Stimulated activated CD4-positive, alpha-beta T cell treated with anti-CD3 and anti-CD28 coated beads, Interleukin-4, amount 100 ng/mL, for 24 hours (primary cell): ENCODE measurements at places on chromosomes 5 and 9.

DNA sequence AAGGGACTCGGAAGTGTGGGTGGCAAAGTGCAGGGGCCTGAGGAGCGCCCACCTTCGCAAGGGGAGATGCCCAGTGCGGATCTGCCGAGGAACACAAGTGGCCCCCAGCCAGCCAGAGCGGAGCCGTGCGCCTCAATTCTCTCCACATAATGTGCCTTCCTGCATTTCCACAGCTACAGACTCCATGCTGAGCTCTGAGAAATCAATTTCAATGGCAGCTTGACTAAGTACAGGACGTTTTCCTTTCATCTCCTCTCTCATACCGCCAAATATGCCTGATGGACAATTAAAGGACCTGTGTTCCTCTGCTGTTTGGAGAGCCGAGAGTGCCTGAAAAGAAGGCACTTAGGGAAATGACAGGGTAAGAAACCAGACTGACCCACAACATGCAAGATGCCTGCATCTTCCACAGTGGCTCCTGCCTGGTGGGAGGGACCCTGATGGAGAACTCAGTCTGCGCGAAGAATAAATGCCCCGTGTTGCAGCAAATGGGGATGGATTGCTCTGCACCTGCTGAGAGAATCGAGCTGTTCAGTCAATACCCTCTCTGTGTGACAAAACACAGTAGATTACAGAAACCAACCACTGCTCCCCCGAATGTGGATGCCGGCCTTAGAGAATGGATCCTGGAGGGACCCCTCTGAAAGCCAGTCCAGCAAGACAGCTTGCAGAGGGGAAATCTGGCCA lies 38.6 kb upstream of the OLFM1 start:
- DNase-seq: no peak

GRCh38 chr9:94867842-94868312 lies 141.4 kb downstream of the AOPEP start:
- no peak for DNase-seq

GRCh38 chr9:98775831-98776441 lies 20.4 kb downstream of the ANKS6 start:
- peak; percentile 36 for DNase-seq

GRCh38 chr9:33117796-33118195 lies 41.3 kb upstream of the SMU1 start:
- DNase-seq: no peak

DNA sequence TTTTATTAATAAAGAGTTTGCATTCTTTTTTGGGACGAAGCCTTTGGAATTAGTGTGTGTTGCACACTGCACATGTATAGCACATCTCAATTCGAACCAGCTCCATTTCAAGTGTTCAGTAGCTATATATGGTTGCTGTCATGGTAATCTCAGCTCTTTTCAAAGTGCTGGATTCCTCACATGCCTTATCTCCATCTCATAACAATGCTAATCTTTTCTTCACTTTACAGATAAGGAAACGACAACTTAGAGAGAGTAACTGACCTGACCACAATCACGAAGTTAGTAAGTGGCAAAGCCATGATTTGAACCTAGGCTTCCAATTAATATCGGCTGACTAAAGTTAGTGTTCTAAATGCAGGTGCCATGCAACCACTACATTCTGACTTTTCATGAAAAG lies 204.8 kb upstream of the RASEF start:
- no peak for DNase-seq

- DNase-seq: no peak
Measured at GRCh38 chr9:132481053-132481849, 71.2 kb downstream of the CFAP77 start.

GRCh38 chr5:14204011-14204670 lies 61.0 kb downstream of the TRIO start:
- no peak for DNase-seq

- no peak for DNase-seq
Measured at GRCh38 chr5:147918899-147919298, 12.6 kb upstream of the C5orf46 start.

GRCh38 chr9:133590231-133590855 lies 18.8 kb downstream of the FAM163B start:
- DNase-seq: no peak

DNA sequence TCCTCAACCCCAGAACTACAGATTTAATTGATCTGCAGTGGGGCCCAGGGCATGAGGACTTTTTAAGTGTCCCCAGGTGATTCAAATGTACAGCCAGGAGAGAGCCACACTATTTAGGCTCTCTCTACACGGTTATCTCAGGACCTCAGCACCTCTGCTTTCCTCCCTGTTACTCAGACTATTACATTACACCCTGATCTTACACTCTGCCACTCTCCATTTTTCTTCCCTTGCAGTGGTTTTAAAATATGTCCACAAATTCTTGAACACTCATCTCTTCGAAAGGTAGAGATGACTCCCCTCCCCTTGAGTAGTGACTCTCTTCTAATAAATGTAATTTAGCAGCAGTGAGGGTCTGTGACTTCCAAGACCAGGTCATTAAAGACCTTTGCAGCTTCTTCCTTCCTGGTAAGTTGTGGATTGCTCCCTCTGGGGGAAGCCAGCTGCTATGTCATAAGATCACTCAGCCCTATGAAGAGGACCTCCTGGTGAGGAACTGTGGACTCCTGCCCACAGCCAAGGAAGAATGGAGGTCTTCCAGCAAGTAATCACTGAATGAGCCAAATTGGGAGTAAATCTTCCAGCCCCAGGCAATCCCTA lies 87.5 kb upstream of the SSBP2 start:
- peak; percentile 25 for DNase-seq

- peak; percentile 19 for DNase-seq
Measured at GRCh38 chr5:76790632-76791290, 28.1 kb upstream of the F2RL1 start.

DNA sequence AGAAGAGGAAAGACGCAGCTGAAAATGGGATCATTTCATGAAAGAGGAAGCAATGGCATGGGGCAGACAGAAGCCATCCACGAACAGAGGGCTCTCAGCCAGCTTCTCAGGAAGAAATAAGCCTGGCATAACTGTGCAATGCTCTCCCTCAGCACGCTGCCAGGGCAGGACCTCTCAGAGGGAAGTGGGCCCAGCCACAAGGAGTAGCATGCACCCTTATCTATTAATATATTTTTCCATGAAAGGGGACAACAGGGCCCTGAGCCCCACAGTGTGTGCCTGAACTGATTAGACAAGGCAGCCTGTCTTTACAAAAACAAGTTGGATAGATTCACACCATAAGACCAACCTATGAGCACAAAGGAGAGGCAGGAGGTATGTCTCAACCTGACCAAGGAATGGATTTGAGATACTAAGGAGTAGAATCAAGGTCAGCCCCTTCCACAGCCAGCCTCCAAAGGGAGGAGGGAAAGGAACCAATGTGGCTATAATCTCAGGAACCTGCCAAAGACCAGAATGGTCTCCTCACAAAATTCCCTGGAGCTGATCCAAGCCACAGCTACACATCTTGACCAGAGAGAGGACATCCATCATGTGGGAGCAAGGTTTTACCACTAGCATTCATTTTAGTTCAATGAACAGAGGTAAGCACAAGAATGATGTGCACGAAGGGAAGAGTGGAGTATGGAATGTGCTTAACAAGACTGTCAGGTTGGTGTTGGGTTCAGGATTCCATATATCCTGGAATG lies 154.8 kb downstream of the SIL1 start:
- no peak for DNase-seq

GRCh38 chr5:5276430-5276829 lies 136.3 kb downstream of the ADAMTS16 start:
- DNase-seq: no peak

DNA sequence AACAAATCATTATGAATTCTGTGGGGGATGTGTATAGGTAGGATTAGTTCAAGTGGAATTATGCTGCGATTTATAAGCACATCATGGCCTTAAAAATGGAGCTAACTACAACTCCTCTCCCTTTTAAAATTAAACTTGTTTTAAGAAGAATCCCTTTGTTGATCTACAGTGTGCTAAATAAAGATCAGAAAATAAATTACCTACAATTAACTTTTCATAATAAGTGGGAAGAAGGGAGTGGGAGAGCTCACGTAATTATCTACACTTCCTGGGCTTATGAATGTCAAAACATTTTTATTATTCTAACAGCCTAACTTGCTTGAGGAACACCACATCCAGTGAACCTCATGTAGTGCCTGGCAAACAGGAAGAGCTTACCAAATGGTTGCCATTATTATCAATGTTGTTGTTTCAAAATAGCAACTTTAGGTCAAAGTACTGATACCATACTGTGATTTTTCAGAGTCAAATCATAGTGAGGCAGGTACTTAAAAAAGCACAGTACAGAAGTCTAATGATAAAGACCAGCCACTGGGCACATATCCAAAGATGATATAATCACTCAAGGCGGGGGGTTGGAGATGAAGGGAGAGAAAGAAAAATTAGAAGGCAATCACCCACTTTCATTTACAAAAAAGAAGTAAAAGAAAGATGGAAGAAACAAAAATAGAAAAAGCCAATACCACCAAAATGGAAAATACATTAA lies 174.0 kb downstream of the RAPGEF6 start:
- no peak for DNase-seq
